ENCODE measurements at places on chromosomes 2 and 18.

DNA sequence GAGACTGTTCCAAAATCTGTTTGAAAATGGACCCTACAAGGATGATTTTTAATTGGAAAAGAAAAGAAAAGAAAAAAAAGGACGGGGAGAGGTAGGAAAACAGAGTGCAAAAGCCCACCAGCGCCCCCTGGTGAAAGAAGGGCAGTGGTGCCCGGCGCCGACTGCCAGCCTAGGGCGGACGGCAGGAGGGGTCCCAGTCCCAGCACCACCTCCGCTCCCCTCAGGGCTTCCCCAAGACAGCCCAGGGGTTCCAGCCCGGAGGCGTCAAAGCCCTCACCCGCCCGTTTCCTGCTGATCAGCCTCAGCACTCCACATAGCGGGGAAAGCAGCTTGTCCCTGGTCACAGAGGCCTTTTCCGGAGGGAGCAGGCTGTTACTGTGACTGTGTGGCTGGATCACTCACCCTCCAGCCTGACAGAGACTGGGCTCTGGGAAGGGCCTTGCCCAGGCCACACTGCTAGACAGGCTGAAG lies 213.9 kb downstream of the TFCP2L1 start:
- no peak for DNase-seq

GRCh38 chr2:121200419-121201315 lies 84.3 kb downstream of the TFCP2L1 start:
- DNase-seq = no peak

GRCh38 chr2:126639276-126639675 lies 16.7 kb upstream of the GYPC start:
- no peak for DNase-seq

GRCh38 chr2:138356178-138356577 lies 145.4 kb upstream of the SPOPL start:
- no peak for DNase-seq

DNA sequence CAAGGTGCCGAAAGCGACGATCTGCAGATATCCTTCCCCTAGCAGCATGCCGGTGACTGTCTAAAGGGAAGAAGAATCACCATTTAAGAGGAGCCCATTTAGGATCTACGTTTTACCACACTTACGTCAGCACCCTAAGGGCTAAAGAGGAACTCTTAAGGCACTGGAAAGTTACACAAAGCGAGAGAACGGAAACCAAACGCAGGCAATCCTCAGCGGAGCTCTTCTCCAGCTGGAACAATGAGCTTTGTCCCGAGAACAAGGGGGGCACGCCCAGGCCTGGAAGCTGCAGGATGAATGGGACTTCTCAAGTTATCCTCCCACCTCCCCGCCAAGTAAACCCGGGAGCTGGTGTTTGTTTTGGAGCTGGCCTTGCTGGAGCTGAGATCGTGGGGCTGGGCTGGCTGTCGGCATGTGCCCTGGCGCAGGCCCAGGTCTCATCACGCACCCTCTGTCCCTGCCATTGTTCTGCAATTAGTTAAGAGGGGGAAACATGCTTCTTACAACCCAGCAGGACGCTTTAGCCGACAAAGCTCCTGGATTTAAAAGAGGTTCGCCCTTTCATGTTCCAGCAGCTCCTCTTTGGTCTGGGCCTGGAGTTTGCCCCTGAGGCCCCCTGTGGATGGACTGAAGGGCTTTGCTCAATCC lies 36.4 kb downstream of the PXDN start:
- no peak for DNase-seq

GRCh38 chr18:58495634-58496033 lies 133.3 kb downstream of the ALPK2 start:
- DNase-seq = no peak

DNA sequence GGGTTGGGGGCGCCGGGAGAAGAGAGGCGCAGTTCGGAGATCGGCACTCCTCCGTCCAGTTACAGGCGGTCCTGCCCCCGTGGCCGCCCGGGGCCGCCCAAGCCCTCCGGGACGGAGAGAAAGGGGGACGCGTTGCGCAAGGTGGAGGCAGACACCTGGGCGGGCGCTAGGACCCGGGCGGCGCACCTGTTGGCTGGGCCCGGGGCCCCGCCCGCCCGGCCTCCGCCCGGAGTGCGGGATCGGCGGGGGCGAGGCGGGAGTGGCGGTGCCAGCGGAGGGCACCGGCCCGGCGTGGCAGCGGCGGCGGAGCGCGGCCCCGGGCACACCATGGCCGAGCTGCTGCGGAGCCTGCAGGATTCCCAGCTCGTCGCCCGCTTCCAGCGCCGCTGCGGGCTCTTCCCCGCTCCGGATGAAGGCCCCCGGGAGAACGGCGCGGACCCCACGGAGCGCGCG lies at the start of gene SGPP2:
TSS of gene SGPP2 (plus strand) at position 268 of the 453 bp plus-strand sequence. CDS start at position 328, 60 bp downstream.
- DNase-seq = no peak

- DNase-seq = no peak
Observed at GRCh38 chr2:128645631-128646030, 327.0 kb upstream of the HS6ST1 start.

DNA sequence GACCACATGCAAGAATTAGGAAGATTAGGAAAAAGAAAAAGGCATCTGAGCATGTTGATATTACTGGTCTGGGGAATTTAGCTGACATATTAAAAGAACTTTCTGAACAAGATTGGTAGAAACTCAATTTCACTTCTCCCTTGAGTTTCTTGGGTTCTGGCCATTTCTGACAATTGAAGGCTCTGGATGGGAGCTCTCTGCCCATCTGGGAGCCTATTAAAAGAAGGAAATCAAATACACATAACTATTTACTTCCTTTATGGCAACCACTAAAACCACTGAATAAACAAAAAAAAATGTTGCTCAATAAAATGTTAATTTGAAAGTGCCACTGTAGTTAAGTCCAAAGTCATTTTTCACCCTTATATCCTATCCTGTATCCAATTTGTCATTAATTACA lies 216.8 kb upstream of the HNMT start:
- DNase-seq = no peak

GRCh38 chr2:171719660-171720059 lies 32.4 kb downstream of the DYNC1I2 start:
- no peak for DNase-seq

GRCh38 chr18:42364766-42365165 lies 409.7 kb downstream of the PIK3C3 start:
- DNase-seq = no peak

GRCh38 chr2:19560785-19561184 lies 202.4 kb upstream of the OSR1 start:
- DNase-seq = no peak

DNA sequence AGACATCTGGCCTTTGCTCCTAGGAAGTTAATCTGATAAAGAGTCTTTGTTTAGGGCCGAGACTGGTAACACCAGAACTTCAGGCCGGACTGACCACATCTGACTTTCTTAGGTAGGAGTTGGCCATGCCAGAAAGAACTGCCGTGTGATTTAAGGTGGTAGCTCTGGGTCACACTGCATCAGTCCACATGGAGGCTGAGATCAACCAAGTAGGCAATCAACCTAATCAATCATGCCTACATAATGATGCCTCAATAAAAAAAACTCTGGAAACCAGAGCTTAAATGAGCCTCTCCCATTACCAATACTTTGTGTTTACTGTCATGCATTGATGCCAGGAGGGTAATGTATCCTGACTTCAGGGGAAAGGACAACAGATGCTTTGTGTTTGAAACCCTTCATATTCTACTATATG lies 44.1 kb upstream of the ORC2 start:
- DNase-seq = no peak

GRCh38 chr2:238761868-238762267 lies 86.0 kb upstream of the TWIST2 start:
- DNase-seq = no peak

DNA sequence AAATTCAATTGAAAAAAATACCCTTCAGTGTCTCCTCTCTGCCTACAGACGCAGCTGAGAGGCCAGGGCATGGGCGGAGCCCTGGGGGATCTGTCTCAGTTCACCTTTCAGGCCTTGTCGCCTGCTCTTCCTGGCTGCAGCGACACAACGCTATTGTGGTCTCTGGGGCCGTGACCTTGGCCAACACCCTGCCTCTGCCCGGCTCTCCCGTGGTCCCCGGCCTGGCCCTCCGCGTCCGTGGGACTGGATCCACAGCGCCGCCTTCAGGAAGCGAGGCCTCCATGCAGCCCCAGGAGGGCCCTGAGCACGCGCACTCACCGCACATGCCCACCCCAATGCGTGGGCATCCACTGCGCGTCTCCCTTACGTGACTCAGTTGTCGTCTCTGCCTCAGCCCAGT lies 81.1 kb downstream of the MRPS9 start:
- DNase-seq = no peak

DNA sequence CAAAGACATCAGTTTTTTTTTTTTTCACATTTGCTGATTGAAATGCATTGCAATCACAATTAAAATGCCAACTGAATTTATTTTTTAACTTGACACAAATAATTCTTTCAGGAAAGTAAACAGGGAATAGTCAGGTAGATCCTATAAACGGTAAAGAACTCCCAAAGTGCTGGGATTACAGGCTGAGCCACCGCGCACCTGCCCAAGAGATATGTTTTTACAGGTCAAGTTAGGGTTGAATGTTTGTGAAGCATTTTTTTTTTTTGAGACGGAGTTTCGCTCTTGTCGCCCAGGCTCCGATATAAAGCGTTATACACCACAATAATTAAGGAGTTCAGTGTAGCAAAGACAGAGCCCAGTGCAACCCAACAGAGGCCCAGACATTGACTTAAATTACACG lies 15.1 kb downstream of the ITM2C start:
- no peak for DNase-seq

DNA sequence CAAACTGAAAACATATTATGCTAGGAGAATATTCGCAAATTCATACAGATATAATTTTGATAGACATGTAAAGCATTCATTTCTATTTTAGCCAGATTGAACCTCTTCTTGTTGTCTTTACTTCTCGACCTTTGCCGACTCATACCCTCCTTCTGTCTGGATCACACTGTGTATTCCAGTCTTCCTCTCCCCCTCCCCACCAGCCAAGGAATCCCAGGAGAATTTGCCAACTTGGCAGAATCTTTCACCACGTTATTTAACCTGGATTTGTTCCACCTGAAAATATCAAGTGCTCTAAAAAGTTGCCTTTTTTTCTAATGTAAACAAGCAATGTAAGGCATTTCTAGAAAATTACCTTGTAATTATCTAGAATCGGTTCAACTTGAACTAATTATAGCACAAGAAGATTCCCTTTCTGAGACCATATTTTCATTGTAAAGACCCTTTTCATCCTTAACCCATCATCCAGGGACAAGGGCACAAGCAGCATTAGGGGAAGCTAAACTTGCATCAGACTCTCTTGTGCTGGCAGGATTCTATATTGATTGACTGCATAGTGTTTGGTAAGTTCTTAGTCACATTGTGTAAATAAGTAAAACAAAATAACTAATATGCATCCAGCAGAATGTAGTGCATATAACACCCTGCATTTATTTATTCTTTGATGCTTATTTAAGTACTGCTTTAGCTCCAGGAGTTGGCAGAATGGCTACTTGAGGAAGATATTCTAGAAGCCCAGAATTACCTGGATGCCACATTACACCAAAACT lies 1328.7 kb upstream of the NXPH2 start:
- DNase-seq = no peak

Data from SW 1271 (cell line).